ENCODE measurements at places on chromosomes 6 and 20.

DNA sequence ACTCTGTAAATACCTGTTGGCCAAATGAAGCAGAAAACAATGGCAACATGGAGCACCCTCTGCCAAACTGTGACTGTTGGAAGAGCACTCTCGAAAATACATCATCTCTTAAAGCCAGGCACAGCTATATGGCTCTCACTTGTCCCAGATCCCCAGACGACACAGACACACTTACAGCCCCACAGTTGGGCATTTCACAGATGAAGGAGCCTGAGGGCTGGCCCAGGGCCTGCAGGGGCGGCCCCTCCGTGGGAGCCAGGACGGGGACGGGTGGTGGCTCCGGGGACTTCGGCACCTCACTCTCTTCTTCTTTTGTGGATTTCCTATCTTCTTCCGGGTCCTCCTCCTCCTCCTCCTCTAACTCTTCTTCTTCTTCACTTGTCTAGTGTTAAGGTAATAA is 18.4 kb upstream of the MRPS10 start:
- DNase-seq: no peak

- no peak for DNase-seq
Observed at GRCh38 chr20:20167698-20168097, 115.4 kb downstream of the CFAP61 start.

- DNase-seq: no peak
Observed at GRCh38 chr6:111283707-111284106, 196.4 kb downstream of the SLC16A10 start.

- no peak for DNase-seq
Observed at GRCh38 chr6:118589186-118589585, 41.1 kb downstream of the PLN start.

DNA sequence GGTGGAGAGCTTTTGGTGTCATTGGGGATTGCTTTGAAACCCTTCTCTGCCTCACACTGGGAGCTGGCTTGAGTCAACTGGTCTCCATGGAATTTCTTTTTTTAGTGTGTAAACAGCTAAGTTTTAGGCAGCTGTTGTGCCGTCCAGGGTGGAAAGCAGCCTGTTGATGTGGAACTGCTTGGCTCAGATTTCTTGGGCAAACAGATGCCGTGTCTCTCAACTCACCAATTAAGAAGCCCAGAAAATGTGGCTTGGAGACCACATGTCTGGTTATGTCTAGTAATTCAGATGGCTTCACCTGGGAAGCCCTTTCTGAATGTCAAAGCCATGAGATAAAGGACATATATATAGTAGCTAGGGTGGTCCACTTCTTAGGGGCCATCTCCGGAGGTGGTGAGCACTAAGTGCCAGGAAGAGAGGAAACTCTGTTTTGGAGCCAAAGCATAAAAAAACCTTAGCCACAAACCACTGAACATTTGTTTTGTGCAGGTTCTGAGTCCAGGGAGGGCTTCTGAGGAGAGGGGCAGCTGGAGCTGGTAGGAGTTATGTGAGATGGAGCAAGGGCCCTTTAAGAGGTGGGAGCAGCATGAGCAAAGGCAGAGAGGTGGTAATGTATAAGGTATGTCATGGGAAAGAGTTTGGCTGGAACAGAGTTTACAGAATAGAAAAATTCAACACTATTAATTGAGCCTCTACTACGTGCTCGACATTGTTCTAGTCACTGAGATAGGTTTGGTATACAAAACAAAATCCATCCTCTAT is 31.2 kb downstream of the SRSF3 start:
- DNase-seq: no peak

DNA sequence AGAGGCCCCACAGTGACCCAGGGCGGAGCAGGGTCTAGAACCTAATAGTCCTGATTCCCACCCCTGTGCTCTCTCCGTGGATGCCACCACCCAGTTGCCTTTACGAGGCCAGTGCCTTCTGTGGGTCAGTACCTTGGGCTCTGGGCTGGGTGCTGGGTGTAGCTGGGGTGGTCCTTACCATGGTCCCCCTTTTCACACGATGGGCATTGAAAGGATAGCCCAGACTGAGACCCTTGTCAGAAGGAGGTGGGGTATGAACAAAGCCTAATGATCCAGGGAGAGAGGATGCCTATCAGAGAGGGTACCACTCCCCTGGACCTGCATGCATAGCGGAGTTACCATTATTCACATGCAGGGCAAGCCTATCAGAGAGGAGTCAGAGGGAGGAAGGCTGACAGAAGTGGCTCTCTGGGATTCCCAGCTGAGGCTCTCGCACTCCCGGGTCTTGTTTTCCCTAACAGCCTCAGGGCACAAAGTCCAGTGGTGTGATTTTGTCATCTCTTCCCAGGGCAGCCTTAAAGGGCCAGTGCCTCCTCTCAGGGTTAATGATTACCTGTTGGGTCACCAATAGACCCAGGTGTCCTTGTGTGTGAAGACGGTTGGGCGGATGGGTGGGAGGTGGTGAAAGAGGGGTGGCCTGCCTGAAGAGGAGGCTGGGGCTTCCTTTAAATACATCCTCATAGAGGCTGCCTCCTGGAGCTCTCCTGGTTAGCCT is 36.2 kb downstream of the VEGFA start:
- DNase-seq: no peak

DNA sequence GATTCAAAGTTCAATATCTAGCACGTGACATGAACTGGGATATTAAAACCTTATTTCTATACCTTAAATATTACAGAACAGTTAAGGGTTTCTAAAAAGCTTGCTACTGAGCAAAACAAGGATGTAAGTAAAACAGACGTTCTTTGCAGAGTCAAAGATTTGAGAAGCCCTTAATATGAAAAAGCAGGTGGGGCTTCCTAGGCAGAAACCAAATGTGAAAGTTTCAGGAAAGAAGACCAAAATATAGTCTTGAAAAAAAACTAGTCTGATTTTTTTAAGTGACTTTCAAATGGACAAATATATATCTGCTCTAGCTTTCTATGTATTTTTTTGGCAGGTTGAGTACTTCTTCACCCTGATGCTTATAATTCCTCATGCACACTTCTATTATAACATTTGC is 63.2 kb downstream of the TNFRSF21 start:
- DNase-seq: no peak

DNA sequence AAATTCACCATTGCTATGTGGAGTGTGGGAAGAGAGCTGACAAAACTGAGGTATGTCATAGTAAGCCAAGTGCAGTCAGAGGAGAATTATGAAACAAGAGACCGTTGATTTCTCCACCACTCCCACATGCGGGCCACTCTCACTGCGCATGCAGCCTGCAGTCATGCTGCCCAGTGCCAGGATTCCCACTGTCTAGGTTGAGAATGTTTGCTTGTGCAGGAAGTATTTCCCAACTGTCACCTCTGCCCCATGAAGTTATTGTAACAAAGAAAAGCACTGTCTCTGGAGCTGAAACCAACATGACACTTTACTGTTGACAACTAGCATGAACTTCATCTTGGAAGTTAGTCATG is 18.7 kb upstream of the SFT2D1 start:
- no peak for DNase-seq

Data from amniotic stem cell (primary cell).